Endothelial cell of umbilical vein (primary cell): ENCODE measurements at places on chromosomes 12 and 14. TPM values are rescaled to one million over a fixed set of nuclear protein-coding genes. Genes with fewer than 3 reads are reported as not detected.

The MFAP5 gene
- total RNA-seq: not detected in 2 replicates

The KRT74 gene
- total RNA-seq: not detected in 2 replicates

The SERPINA10 gene
- not detected in 2 replicates for total RNA-seq

The TTC7B gene
- 76.5 and 86.4 TPM in 2 replicates for total RNA-seq

The KDM5A gene
- total RNA-seq: 61.0 and 71.5 TPM in 2 replicates

GRCh38 chr14:73477618-73478266 is 13.0 kb upstream of the RIOX1 start:
- no peak for DNase-seq

DNA sequence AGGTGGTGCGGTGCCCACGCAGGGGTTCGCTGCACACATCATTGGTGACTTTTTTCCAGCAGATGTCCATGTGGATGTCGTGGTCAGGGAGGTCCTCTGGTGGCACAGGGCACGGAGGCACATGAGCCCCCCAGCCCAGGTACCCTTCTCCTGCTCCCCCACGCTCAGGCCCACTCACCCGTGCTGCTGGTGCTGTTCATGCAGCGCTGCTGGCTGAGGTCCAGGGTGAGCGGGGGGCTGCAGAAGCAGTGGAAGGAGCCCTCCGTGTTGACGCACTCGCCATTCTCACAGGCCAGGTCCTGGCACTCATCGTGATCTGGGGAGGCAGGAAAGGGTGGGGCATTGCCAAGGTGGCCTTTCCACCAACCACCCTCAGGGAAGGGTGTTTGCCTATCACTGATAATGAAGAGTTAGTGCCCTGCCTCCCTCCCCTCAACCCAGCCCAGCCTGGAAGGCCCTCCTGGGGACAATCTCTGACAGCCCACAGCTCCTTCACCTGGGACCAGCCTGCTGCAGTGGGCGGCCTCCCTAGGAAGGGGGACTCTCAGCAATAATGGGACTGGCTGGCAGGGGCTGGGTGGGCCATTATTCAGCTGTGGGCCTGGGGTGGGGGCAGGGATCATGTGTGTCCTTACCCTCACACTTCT is 9.8 kb downstream of the ISCA2 start:
- no peak for DNase-seq
